ENCODE measurements at places on chromosomes 5 and 9.

- DNase-seq, result no peak
These were observed 17.6 kb downstream of the C9orf43 start for GRCh38 chr9:113428062-113428615.

- no peak for DNase-seq
These were observed 102.2 kb upstream of the SPATA31D4 start for GRCh38 chr9:81825846-81826516.

DNA sequence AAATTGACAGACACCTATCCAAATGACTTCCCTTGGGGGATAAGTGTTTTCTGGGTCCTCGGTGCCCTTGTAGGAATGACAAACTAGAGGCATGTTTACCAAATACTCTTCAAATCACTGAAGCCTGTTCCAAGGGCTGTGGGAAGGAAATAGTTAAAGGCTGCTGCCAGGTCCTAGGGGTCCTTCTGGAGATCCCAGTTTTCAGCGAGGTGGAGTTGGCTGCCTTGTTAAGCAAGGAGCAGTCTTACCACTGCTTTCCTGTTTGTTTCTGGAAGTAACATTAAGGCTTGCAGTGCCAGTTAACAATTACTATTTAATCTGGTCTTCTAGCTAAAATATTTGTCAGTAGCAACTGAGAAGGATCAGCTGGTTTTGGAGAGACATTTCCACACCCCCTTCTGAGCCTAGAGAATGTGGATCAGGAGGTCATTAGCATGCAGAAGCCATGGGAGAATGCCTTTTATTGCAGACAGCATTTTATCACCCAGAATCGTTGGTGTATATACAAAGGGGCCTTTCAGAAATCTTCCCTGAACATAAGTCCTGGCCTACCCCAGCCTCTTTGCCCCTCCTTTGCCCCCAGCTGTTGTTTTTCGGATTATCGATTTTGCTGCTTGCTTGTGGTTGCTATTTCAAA, 238.8 kb downstream of the DMAC1 start:
- DNase-seq, result no peak

- no peak for DNase-seq
These were observed 18.0 kb downstream of the FRRS1L start for GRCh38 chr9:109149089-109149488.

- DNase-seq, result no peak
These were observed 1045.6 kb upstream of the WWC1 start for GRCh38 chr5:167245868-167246267.

- no peak for DNase-seq
These were observed 2.3 kb downstream of the HAND1 start for GRCh38 chr5:154475591-154476353.

- no peak for DNase-seq
These were observed 46.7 kb downstream of the WNK2 start for GRCh38 chr9:93230601-93231000.

DNA sequence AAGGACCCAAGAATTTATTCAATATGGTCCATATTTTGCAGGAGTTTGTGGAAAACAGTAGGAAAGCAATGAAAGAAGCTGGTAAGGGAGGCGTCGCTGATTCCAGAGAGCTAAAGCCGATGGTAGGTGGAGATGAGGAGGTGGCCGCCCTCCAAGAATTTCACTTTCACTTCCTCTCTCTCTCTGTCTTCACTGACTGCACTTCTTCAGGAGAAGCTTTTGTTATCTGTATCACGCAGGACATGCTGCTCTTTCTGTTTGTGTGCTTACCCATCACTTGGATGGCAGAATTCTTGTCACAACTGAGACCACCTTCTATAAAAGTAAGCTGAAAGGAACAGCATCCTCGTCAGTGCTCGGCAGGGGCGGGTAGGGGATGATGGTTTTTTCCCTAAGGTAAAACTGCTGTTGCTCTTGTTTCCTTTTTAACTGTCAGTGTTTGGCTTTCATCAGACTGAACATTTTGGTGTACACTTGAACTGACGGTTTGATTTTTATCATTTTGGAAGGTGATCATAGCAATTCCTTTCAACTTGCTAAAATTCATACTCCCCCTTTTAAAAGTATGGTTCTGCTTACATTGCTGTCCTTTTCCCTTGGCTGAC, 62.4 kb upstream of the FSD1L start:
- peak; percentile 17 for DNase-seq

DNA sequence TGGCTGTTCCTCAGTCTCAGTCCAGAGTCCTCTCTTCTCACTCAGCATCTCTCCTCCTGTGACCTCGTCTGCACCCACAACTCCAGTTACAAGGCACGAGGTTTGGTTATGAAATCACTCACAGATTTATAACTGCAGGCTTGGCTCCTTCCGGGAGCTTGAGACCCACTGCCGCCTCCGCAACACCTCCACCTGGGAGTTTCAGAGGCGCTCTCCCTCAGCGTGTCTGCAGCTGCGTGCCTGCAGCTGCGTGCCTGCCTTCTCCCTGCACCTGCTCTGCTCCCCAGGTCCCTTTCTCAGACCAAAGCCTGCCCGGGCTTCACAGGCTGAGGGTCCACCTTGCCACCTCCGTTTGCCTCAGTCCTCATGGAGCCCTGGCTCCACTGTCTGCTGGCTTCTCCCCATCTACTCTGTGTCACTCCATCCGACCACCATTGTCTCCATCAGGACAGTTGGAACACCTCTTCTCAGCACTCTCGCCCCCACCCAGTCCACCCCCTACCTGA, 51.5 kb downstream of the HRH2 start:
- no peak for DNase-seq

DNA sequence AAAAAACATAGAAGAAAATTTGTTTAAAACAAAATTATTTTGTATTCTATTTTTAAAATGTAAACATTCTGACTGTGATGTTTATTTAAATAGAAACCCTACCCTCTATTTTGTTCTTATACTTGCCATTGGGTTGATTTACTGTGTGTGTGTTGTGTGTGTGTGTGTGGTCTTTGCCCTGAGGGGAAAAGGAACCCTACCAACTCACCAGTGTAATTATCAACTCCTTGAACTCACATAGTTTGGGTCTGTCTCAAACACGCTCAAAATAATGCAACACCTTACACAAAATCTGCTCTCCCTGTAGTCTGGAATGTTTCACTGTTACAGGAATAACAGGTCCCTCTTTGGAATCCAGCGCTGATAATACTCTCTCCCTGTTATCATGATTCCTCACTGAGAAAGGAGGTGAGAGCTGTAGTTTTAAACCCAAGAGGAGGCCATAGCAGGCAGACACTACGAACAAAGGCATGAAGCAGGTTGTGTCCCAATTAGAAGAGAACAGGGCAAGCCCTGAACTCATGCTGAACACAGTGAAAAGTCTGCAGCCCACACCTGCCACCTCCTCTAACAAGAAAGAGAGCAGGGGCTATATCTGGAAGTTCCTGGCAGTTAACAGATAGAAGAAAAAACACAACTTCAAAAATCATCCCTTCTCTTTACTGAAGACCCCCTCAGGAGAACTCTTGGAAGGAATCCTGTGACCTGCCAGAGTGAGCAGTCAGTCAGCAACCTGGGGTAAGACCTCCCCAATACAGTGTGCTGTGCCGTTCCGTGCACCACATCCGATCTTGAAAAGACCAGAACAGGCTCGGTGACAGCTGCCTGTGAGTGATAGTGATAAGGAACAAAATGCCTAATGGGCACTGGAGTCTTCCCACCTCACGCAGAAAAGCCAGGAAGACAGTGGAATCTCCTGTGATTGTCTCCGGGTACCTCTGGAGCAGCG, 608.1 kb upstream of the ADAMTS16 start:
- no peak for DNase-seq

- DNase-seq, result no peak
These were observed 85.0 kb downstream of the PRRT1B start for GRCh38 chr9:131630205-131630831.

DNA sequence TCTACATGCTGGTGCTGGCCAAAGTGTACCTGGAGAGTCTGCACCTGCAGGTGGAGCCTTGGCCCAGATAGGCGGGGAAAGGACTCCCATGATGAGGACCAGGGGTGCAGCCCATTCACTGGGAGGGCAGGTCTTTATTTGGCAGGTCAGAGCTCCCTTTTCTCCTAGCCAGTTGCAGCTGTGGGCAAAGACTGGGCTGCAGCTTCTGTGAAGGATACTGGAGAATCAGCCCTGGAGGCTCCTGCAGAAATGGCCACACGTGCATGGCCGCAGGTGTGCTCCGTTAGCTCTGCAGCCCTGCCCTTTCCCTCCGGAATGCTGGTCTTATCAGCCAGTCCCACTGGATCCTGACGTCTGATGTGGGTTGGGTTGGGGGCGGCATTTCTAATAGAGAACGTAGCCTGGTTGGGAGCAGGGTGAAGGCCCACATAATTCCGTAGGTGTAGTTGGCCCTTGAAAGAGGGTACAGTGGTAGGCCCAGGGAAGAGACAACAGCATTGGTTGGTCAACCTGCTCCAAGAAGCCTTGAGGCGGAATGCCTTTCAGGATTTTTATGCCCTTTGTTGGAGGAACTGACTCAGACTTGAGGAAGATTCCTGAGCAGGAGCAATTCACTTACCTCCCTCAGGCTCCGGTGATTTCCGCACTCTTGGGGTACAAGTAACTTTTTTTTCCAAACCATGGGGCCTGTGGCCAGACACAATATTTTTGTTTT, 22.0 kb upstream of the TIFAB start:
- DNase-seq, result no peak

GRCh38 chr5:154732212-154732611, 23.0 kb upstream of the LARP1 start:
- no peak for DNase-seq

Measured in activated gamma-delta T cell treated with Interleukin-2 at 50 U/mL for 16 hours (primary cell).